ENCODE measurements at places on chromosomes 7 and 10.
A peak's percentile ranks its signal among the peaks of the same experiment; 100 is the strongest.

- no peak for DNase-seq
Observed at GRCh38 chr7:37467002-37467401, 18.3 kb upstream of the ELMO1 start.

DNA sequence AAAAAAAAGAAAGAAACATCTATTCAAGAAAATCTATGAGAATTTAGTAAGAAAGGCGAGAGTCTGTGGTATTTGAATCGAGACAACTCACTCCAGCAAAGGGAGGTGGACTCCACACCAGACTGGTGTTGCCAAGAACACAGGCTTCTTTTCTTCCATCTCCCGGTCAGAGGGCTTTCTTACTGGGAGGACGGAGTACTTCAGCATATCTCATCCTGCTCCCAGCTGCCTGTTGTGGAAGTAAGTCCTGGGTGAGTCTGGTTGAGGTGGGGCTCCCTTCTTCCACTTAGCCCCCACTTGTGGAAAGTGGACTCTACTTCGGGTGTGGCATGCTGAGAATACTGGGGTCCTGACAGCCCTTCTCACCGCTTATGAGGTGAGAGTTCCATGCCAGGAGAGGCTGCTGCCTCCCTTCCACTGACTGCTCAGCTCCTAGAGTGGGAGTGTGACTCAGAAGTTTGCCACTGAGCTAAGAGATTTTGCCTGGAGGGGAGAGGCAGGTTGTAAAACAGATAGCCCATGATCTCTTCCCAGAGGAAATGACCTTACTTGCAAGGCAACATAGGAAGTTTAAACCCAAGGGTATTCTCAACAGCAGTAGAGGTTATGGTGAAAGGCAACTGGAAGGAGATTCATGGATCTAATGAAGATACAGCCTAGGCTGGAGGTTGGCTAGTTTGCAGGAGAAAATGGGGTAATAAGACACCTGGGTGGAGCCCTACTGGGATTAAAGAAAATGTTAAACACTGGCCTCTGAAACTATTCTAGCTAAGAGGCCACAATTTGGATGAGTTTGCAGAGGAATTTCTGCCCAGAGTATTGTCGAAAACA is 3.5 kb upstream of the NACAD start:
- DNase-seq = no peak

GRCh38 chr10:114404171-114405010 is at the start of gene AFAP1L2:
Gene AFAP1L2, minus strand, starts transcription at chr10:114404502. Its CDS starts 47 bp downstream, at chr10:114404455.
- DNase-seq = no peak

DNA sequence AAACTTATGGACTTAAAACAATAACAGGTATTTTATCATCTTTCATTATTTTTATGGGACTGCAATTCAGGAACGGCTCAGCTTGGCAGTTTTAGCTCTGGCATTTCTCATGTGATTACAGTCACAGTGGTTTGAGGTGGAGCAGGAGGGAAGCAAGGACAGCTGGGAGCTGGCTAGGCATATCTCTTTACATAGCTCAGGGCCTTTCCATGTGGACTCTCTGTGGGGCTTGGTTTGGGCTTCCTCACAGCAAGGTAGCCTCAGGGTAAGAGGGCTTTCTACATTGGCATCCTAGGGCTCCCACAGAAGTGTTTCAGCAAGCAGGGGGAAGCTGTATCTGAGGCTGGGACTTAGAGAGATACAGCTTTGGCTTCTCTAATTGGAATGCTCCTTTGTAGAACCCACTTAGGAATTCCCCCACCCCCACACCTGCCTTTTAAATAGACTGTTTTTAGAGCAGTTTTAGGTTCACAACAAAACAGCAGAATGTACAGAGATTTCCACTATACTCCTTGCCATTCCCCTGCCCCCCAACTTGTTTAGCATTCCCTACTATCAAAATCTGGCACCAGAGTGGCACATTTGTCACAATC is 26.6 kb upstream of the SDHAF3 start:
- no peak for DNase-seq

DNA sequence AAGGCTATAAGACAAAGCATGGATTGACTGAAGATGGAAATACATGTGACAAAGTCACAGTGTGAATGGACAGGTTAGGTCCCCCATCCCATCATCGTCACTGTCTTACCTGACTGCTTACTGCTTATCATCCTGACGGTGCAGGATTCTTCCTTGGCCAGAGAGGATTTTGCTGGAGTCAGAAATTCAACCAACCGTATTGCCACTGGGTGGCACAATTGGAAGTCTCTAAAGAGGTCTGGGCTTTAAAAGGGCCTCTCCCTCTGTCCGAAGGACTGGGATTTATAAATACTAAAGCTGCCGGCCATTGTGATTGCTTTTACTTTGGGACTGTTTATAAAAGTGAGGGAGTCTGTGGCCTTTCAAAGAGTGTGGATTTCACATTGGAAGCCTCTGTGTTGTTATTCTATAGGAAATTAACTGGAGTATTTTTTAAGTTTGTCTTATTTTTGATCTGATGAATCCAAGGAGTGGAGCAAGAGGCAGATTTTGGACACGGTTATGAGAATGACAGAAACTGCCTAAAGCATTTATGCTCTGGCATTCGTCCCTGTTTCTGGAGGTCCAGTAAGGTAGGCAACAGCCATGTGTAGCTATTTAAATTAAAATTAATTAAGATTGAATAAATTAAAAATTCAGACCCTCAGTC is 113.3 kb upstream of the CREB5 start:
- DNase-seq = peak; percentile 86

DNA sequence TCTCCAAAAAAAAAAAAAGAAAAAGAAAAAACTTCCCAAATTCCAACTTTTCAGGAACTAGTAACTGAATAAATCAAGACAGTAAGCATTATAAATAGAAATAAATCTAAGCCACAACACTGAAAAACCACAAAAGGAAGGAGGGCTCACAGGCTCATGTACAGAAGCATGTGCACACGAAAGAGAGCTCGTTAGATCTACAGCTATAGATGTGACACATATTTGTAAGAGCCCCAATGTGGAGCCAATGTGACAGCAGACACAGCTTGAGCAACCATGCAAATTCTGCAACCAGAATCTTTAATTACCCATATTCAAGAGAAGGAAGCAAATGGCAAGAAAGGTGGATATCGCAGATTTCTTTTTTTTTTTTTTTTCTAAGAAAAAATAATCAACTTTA is 94.7 kb downstream of the SORBS1 start:
- no peak for DNase-seq

DNA sequence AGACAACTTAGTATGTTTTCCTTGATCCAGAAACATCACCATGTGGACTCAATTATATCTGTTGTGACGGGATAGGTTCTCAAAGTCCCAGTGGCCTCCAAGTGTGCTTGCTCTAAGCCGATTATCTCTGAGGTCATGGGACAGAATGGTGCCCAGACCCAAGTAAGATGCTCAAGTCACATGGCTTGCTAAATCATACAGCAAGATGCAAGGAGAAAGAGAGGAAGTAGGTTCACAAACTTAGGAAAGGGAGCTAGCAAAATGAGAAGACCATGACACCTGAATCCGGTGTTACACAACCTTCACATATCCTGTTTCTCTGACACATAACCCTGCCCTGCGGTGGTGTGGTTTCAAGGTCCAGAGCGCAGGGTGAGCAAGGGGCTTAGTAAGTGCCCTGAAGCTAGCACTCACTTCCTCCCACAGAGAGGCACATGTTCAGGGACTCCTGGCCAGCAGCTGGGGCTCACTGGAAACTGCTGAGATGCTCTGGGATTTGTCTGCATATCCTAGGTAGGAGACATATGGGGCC is 590.9 kb upstream of the ANKRD30A start:
- DNase-seq = no peak

DNA sequence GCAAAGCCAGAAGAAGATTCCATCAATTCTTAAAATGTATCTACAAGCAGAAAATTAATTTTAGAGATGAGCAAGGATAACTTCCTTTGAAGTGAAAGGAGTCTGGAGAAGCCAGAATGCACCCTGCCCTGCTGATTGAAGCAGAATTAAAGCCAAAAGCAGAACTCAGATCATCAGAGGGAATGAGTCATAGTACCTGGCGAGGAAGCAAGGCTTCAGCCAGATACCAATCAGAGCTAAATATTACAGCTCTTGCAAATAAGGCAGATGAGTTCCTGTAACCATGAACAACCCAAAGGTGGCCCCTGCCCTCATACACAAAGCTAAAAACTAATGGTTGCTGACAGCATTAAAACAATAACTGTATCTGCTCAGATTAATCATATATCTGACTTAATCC is 10.4 kb downstream of the HTR7 start:
- peak; percentile 28 for DNase-seq

- DNase-seq = no peak
Observed at GRCh38 chr10:19563388-19564141, 252.7 kb upstream of the PLXDC2 start.

DNA sequence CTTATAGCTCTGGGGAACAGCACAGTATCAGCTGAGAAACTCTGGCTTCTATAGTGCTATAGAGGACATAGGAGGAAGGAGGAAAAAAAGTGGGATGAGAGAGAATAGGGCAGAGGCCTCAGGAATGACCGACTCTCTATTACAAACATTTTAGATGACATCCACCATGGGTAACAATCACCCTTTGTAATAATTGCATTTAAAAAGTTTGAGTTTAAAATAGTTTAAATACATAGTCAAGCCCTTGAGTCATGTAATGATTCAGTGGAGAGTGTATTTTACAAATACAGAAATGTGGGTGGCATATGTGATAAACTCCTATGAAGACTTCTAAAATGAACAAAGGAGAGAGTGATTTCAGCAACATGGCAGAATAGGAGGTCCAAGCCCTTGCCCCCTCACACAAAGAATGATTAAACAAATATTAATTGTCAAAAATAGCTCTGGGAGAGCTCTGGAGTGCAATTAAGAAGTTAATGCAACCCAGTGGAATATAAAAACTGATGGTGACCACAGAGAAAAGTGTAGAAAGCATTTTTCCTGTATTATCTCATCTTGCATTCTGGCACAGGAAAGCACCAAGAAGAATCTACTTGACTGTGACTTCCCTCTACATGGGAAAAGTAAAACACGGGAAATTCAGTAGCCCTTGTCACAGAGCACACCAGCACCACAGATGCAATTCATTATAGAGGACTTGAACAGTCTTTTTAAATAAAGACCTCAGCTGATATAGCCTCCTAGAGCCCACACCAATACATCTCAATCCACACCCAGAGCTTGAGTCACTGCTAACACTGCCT is 569.0 kb upstream of the SORCS1 start:
- no peak for DNase-seq

DNA sequence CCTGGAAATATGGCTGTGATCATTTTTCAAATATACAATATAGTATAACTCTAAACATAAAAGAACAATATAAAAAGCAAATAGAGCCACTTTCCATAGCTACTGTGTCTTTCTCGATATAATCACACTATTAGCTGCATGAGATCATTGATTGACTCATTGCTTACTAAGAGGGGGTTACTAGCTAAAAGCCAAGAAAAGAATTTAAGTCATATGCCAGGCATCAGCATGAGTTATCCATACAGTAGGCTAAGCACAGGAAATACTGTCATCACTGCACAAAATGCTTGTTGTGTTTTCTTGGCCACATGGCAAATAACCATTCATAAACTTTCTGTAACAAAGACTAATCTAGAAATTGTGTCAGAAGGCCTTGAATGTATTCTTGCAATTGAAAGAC is 18.8 kb upstream of the ABCB5 start:
- no peak for DNase-seq

DNA sequence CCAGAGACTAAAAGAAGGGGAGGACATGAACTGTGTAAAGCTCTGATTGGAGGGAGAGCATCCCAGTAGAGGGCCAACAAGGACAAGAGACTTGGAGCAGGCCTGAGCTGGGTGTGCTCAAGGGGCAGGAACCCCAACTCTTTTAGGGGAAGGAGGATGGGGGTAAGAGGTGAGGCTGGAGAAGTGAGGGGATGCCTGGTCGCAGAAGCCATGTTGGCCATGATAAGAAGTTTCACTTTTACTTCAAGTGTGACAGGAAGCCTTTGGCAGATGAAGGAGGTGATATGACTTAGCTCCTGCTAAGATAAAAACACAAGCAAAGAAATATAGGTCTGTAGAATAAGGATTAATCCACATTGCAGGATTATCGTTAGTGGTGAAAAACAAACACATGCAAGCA is 208.3 kb downstream of the JAZF1 start:
- DNase-seq = no peak

DNA sequence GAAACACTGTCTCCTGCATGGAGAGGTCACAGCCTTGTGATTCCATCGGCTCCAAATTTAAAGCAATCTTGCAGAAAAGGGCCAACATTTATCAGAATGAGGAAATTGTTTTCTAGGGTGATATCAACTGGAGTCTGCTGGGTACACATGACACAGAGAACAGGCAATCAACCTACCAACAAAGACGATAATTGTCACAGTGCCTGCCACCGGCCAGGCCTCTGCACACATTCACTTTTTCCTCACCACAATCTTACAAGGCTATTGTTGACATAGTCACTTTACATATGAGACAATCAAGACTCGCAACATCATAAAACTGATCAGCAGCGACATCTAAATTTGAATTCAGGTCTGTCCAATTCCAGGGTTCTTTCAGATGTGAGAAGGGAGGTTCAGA is 189.4 kb downstream of the KCNMA1 start:
- peak; percentile 49 for DNase-seq

DNA sequence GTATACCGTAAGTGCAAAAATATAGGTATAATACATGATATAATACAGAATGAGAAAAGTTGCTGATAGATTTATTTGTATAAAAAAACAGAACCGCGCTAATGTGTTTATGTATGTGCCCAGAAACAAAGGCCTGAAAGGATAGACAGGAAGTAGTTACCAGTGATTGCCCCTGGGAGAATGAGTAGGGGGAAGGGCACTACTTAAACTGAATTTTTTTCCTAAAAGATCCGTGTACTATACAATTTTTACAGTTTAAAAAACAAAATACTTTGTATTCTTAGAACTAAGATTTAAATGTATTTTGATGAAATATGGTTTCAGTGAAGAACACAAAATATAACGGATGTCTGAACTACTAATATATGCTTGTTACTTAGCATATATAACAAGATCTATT is 2.9 kb downstream of the IPMK start:
- DNase-seq = peak; percentile 32

DNA sequence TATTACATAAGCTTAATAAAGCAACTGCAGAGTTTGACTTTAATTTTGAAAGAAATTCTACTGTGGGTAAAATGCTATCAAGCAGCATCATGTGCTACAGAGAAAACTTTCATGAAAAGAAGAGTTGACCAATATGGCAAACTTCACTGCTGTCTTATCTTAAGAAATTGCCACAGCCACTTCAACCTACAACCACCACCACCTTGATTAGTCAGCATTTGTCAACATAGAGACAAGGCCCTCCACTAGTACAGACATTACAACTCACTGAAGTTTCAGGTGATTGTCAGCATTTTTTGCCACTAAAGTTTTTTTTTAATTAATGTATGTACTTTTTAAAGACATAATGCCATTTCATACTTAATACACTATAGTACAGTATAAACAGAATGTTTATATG is 350.3 kb downstream of the HPSE2 start:
- no peak for DNase-seq

- DNase-seq = no peak
Observed at GRCh38 chr10:72146071-72146470, 57.7 kb upstream of the SPOCK2 start.

- DNase-seq = no peak
Observed at GRCh38 chr7:139944248-139944647, 115.2 kb downstream of the TBXAS1 start.
